ENCODE measurements at places on chromosomes 2 and 18. TPM values are rescaled to one million over a fixed set of nuclear protein-coding genes. Genes with fewer than 3 reads are reported as not detected.

GRCh38 chr2:153005071-153005730 lies 286.8 kb downstream of the ARL6IP6 start:
- no peak for DNase-seq

DNA sequence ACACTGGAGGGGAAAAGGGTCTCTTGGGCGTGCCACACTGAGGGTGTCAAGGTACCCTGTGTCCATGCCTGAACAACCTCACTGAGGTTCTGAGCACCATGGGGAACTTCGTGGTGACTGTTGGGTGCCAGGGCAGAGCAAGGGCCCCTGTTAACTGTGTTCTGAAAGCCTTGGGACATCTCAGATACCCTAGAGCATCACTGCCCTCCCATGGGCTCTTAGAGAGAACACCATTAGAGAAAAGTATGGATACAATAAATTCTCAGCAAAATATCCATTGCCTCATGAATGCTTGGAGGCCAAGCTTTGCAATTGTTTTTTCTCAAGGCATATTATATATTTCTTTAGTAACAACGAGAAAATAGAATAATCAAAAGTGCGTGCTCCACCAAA lies 488.5 kb upstream of the NRP2 start:
- DNase-seq = no peak

GRCh38 chr2:219392754-219393153 lies 5.0 kb upstream of the DNPEP start:
- no peak for DNase-seq

DNA sequence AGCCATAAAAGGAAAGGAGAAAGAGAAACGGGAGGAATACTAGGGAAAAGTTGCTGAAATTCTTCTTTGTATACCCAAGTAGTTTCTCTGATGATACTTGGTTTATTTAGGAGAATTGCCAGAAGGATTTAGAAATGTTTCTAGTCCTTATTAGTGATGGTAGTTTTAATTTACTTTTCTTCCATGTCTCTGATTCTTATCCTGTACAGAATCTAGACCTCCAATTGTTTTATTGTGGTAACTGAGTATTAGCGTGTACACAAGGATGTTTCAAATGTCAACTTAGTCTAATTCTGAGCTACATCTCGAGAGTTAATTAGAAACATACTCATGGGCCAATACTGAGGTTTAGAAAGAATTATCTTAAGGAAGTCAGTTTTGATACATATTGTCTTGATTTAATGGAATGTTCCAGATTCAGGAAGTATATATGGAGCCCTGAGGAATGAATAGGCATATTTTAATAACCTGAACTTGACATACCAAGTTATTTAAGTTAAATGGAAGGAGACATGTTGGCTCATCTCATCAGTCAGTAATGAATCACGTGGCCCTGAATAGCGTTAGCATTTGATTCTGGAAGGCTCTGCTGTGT lies 219.6 kb downstream of the LTBP1 start:
- DNase-seq = no peak

Gene CHN1
- total RNA-seq = 6.4 TPM

Gene CHRNG
- not detected for total RNA-seq

Gene SOWAHC
- total RNA-seq = 9.6 TPM

GRCh38 chr2:199556527-199557285 lies 99.0 kb upstream of the SATB2 start:
- DNase-seq = no peak
